ENCODE measurements at places on chromosomes 4 and X.

DNA sequence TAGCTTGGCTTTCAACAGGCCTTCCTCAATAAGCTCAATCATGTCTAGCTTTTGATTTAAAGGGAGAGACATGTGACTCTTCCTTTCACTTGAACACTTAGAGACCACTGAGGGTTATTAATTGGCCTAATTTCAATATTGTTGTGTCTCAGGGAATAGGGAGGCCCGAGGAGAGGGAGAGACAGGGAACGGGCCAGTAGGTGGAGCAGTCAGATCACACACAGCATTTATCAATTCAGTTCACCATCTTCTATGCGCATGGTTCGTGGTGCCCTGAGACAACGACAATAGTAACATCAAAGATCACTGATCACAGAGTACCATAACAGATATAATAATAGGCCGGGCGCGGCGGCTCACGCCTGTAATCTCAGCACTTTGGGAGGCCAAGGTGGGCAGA, 17.8 kb downstream of the ZNF81 start:
- no peak for DNase-seq

DNA sequence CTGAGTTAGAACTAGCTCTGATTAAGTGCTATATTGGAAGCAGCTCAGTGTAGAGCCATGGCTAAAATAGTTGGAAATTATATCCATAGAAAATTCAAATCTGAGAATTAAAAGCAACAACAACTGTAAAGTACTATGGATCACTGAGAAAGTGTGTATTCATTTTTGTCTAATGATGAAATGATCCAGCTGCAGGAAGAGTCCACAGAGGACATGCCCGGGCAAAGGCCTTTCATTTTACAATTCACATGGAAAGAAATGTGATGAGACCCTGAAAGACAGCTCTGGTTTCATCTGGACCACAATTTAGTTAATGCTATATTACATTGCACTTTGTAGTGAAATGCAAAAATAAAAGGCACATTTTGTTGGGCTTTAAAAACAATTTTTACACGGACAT, 196.8 kb upstream of the FAT1 start:
- no peak for DNase-seq

DNA sequence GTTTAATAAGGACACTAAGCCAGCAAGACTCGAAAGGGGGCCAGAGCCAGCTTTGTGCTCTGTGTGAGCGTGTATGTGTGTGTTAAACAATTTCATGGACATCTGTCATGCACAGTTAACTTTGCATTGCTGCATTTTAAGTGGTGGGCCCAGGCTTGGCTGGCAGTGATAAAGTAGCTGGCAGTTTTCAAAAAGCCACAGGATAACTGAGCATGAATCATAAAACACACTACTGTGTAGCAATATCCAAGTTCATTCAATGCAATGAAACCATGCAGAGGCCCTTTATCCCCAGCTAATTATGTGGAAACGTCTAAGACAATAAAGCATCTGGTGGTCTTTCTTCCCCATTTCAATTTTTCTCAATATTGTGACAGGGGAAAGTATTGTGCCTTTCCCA, 132.9 kb downstream of the NKX6-1 start:
- no peak for DNase-seq

GRCh38 chrX:14295426-14295825, 233.9 kb upstream of the GLRA2 start:
- DNase-seq = no peak

- no peak for DNase-seq
These were observed 1.3 kb downstream of the TMEM47 start for GRCh38 chrX:34655501-34656455.

DNA sequence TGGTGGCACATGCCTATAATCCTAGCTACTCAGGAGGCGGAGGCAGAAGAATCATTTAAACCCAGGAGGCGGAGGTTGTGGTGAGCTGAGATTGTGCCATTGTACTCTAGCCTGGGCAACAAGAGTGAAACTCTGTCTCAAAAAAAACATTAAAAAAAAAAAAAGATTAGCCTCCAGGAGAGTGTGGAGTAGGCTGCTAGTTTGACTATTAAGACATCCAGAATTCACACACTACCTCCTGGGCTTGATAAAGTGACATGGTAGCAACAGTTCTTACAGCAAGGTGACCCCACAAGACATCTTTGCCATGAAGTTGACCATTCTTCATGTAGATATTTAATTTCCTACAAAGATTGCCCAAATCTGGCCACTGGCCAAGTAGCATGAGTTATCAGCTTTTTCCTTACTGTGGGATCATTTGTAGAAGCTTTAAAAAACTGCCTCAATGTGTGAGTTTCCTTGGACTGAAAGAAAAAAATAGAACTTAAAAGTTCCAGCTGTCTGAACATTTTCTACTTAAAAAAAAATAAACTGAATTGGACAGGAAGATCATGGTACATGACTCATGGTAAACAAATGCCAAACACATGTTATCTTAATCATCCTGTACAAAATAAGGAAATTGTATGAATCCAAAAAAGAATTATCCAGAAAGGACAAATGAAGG, 35.3 kb upstream of the SPRY1 start:
- DNase-seq = no peak

GRCh38 chr4:2443061-2443730, 24.4 kb downstream of the CFAP99 start:
- no peak for DNase-seq

GRCh38 chr4:177596035-177596434, 153.8 kb upstream of the AGA start:
- DNase-seq = no peak

GRCh38 chr4:133812236-133812635, 389.4 kb downstream of the PABPC4L start:
- no peak for DNase-seq

GRCh38 chrX:12975991-12976558, 1.2 kb downstream of the TMSB4X start:
- DNase-seq = no peak

DNA sequence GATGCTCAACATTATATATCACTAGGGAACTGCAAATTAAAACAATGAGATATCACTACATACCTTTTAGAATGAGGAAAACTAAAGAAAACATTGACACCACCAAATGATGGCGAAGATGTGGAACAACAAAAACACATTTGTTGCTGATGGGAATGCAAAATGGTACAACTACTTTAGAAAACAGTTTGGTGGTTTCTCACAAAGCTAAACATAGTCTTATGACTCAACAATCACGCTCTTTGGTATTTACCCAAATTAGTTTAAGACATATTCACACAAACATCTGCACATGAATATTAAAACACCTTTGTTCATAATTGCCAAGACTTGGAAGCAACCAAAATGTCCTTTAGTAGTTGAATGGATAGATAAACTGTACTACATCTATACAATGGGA, 53.2 kb downstream of the USO1 start:
- no peak for DNase-seq

GRCh38 chrX:17242470-17242869, 132.5 kb upstream of the NHS start:
- DNase-seq = peak; percentile 8

GRCh38 chrX:40403757-40404156, 177.0 kb upstream of the ATP6AP2 start:
- no peak for DNase-seq

DNA sequence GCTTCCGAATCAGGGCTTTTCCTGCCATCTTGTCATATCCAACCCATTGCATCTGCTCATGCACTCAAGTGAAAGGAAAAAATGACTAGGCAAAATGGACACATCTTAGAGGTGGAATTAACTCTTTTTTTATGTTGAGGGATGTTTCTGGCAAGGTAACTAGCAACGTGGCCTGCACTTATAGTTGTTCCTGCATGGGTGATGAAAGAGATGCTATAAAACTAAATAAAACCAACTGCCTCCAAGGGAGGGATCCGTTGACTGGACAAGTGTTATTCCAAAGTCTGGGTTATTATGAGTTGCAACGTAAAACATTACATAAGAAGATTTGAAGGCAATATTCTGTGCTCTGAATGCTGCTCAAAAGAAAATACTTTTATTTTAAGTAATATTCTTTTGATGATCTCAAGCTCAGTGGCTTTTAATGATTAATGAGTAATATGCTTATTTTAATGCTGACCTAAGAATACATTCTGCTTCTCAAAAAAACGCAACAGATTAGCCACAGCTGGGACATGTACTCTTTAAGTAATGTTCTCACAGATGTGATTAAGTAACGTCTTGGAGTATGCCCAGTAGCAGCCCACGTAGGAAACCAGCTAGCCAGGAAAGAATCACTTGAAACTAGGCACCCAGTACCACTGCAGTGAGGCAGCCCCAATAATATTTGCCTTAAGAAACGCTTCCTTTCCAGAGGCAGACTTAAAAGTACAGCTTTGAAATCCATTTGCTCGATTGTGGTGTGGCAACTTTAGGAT, 27.4 kb downstream of the KLF3 start:
- DNase-seq = no peak

DNA sequence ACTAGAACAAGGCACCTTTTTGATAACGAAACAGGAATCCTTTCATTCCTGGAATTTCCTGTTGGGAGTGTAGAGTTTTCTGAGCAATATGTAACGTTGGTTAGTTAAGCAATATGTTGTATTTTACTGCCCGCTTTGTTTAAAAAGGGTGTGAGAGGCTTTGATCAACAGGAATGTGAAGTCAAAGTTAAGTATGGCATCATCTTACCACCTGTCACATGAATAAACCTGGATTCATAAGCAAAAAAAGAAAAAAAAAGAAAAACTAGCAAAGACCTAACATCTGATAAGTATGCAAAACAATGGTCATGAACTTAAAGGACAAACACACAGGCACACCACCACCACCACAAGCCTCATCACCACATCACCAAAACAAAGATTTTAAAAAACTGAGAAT, 7.1 kb upstream of the CXCL5 start:
- DNase-seq = no peak

GRCh38 chr4:26452565-26453531, 37.4 kb downstream of the CCKAR start:
- peak; percentile 33 for DNase-seq

DNA sequence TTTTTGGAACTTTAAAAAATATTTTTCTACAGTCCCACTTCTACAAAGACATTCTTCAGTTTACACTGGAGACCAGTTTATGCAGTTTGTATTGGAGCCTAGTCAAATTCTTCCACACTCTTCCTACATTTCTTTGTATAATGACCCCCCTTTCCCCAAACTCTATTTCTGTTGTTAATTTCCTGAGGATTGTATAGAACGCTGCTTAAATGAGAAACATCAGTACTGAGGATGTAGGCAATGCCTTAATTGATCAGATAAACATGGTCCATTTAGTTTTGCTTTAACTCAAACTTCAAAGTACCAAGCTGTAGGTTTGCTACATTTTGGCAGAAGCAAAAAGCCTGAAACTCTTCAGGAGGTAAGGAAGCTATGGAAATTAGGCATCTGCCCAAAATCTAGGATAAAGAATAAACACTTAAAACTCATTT, 155.5 kb downstream of the SLC7A11 start:
- no peak for DNase-seq

- DNase-seq = no peak
These were observed 69.6 kb downstream of the WNK3 start for GRCh38 chrX:54288277-54288676.

DNA sequence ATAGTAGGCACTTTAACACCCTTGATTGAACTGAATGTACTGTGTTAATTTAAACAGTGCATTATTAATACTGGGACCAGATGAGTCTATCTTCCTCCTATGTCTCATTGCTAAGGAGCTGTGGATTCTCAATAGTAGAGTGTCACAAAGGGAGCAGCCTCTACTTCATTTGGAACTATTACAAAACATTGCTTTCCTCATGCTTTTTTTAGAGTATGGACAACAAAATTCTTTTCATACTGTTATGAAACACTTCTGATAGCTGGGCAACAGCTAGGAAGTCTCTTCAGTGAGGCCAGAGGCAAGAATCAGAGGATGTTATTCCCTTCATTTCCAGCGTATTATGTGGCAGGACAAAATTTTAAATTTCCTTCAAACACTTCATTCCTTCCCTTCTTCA, 160.8 kb downstream of the FBXO8 start:
- DNase-seq = no peak

DNA sequence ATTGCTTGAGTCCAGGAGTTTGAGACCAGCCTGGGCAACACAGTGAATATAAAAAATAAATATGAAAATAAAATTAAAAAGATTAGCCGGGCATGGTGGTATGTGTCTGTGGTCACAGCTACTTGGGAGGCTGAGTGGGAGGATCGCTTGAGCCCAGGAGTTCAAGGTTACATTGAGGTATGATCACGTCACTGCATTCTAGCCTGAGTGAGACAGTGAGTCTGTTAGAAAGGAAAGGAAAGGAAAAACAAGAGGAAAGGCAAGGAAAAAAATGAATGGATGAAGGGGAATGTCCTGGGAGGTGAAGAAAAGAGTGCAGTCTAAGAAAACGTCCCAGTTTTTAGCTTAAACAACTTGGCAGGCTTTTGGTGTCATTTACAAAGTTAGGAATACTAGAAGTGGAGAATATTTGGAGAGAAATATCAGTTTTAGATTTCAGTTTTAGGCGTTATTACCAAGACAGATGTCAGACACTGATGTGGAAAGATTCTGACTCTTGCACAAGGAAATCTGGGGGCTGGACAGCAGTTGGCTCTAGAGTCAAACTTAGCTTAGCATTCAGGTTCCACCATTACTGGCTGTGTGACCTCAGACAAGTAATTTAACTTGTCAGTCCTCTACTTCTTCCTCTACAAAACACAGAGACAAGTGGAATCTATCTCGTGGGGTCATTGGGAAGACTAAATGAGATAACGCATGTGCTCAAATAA, 139.0 kb downstream of the TSPAN5 start:
- no peak for DNase-seq

DNA sequence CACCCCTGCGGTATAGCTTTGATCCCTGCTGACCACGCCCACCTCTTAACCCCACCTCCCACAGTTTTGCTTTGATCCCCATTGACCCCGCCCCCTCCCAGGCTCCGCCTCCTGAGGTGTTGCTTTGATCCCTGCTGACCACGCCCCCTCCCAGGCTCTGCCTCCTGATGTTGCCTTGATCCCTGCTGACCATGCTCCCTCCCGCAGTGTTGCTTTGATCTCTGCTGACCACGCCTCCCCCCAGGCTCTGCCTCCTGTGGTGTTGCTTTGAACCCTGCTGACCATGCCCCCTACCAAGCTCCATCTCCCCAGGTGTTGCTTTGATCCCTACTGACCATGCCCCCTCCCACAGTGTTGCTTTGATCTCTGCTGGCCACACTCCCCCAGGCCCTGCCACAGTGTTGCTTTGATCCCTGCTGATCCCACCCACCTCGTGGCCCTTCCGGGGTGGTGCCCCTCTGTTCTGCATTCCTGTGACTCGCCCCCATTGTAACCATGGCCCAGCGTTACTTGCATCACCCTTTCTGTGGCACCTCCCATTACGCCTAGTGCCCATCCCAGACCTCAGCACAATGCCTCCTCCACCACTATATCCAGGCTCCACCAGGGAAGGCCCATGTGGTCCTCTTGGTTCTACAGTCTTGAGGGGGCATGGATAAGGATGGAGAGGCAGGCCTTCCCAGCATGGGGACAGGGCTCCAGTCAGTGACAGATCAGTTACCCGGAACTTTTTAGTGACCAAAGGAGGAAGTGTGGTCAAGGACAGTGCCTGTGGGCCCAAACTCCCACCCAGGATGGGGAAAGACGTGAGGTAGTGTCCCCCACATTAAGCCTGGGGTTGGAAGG, 70.8 kb downstream of the ADRA2C start:
- DNase-seq = no peak

GRCh38 chrX:140817943-140818342, 108.4 kb downstream of the LINC00632 start:
- peak; percentile 8 for DNase-seq
